Dorsolateral prefrontal cortex (tissue), 122 donors: ENCODE measurements at places on chromosomes 1 and 21.

GRCh38 chr1:13706046-13706445, 6.1 kb downstream of the PRDM2 start:
- DNase-seq = no peak

DNA sequence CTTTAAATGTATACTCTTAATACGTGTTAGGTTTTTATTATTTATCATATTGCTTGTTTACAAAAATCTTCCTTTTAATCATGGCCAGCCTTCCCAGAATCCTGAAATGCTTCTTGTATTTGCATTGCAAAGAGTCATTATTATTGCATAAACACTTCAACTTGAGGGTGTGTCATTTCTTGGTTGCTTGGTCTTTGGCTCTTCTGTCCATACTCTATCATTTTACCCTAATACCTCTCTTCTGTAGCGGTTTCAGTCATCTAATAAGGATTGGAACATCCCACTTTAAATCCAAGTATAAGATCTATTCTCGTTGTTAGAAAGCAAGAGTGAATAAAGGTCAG, 200.6 kb upstream of the CACYBP start:
- DNase-seq = no peak

- no peak for DNase-seq
Measured at GRCh38 chr1:189151361-189151760, 1326.3 kb downstream of the BRINP3 start.

- no peak for DNase-seq
Measured at GRCh38 chr1:8374812-8375211, 56.9 kb downstream of the SLC45A1 start.

DNA sequence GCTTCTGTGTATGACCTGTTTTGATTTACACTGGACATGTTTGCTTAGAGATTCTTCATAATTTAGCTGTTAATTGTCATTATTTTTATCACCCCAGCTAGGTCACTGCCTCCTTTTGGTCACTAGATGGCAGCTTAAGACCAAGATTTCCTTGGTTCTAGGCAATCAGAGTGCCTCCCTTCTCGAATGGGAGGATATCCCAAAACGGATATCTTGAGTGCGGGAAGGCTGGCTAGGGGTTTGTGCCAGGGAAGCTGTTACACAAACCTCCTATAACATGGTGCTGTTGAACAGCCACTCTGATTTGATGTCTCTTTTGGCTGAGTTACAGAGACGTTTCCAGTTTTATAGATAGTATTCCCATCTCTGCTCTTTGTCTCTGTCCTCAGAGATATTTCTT, 283.5 kb downstream of the S1PR1 start:
- peak; percentile 4 for DNase-seq

- DNase-seq = no peak
Measured at GRCh38 chr1:197921235-197922069, 4.3 kb downstream of the LHX9 start.

DNA sequence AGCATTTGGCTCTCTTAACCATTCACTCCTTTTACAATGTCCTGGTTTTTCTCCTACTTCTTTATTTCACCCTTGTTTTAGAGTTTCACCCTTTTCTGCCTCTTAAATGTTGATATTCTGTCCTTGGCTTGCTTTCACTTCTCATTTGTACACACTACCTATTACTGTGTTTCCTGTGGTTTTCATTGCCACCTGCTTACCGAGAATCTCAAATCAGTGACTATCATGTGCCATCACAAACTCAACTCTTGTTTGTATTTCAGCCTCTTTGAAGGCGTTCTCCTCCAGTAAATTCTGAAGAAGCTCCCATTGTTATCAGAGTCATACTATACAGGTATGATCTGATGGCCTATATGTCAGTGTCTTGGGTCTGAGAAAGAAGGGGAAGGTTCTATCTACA, 65.7 kb downstream of the NPHS2 start:
- DNase-seq = no peak

- DNase-seq = no peak
Measured at GRCh38 chr1:11455967-11456570, 22.9 kb upstream of the DISP3 start.

DNA sequence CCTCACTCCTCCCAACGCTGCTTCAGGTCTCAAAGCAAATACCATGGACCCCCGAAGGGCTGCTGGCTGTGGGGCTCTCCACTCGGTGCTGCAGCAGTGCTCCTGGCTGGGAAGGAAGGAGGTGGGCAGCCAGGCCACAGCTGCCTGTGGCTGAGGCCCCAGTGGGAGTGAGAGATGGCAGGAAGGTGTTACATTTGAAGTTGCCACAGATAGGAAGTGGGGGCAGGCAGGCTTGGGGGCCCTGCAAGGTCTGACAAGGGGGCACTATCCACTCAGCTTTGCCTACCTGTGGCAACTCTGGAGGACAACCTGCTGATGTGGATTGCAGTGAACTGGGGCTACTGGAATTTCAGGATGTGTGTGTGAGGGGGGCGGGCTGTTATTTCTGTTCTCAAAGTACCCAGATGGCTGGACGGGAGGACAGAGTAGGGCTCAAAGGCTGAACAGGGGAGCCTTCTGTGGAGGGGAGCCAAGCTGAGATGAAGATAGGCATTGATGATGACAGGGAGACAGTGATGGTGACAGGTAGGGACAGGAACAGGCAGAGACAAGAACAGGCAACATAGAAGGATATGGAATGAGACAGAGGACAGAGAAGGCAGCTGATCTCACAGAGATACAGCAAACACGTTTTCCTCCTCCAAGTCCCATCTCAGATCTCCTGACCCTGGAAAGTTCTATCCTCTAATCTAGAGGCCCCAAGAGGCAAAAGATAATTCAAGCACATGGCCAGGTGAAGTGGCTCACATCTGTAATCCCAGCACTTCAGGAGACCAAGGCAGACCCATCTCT, 1.8 kb downstream of the ZNF683 start:
- DNase-seq = no peak

DNA sequence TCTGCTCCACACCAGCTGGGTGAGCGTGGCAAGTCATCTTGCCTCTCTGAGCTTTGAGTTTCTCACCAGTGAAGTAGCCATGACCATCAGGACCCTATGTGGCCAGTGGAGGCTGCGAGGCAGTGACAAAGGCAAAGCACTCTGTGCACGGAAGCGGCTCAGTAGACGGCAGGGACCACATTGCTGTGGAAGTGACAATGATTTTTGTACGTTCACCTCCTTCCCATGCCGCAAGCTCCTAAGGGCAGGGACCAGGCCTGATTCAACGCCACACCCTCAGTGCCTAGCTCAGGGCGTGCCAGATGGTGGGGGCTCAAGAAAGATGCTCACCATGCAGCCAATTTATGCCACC, 210.5 kb downstream of the MATN1 start:
- DNase-seq = no peak

DNA sequence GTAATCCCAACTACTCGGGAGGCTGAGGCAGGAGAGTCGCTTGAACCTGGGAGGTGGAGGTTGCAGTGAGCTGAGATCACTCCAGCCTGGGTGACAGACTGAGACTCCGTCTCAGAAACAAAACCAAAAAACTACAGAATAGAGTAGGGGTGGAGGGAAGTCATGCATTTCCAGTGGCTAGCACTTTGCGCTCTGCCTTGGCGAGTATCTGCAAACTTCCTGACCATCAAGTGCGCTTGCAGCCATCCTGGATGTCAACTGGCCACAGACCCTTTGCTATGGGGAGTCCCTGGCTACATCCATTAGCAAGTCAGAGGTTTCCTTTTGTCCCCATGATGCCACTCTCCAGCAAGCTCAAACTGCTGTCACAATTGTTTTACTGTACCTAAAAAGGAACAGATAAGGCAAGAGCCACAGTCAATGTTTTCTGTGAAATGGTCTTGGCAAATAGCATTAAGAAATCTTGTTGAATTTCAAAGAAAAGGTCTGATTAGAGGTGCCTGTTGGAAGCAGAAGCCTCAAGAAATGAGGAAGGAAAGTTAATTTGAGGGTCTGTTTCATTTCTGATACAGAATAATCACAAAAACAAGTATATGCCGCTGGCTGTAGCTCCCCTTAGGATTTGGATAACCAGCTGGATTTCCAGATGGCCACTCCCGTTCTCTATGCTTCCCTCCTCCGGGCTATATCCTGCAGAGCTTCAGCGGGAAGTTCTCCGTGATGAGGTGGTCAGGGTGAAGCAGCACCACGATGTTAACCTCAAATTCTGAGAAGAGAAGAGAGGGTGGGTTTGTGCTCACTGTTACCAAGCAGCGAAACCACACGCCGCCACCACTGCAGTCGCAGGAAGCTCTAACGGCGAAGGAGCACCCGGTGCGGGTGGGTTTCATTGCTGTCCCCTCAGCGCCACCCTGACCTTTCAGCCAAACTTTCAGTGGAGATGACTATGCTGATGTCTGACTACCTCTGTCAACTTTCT, 42.0 kb downstream of the VPS26C start:
- no peak for DNase-seq

DNA sequence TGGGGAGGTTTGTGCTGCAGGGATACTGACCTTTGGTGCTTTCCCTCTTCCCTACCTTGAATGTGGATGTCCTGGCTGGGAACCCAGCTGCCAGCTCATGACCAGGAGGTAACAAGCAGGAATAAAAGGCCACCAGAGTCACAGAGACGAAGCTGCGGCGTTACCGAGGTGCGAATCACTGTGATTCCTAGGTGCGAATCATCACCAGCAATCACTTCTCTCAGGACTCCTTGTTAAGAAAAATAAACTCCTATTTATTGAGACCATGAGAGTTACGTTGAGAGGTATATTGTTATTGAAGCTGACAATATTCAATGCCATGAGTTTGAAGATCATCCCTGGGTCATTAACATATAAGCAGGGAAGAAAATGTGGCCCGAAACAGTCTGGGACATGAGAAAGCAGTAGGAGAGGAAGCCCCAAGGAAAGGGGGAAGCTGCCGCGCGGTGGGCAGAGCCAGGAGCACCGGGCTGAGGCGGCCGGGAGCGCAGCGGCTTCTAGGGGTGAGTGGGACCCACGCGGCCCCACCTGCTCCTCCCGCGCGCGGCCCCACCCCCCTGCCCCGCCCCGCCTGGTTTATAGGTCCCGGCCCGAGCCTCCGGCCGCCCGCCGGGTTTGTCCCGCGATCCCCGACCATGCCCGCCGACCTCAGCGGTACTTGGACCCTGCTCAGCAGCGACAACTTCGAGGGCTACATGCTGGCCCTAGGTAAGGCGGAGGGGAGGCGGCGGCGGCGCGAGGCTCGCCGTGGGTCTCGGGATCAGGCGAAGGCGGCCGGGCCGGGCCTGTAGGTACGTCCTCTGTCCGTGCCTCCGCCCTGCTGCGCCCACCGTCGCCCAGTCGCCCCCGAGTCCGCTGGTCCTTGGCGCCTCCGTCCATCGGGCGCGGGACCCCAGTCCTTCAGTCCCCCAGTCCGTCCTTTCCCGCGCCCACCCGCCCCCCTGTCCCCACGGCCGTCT, at the start of gene RBP7:
RBP7 (plus strand) TSS at position 605 of the 959 bp plus-strand sequence; CDS start at position 636, 31 bp downstream.
- DNase-seq = no peak

DNA sequence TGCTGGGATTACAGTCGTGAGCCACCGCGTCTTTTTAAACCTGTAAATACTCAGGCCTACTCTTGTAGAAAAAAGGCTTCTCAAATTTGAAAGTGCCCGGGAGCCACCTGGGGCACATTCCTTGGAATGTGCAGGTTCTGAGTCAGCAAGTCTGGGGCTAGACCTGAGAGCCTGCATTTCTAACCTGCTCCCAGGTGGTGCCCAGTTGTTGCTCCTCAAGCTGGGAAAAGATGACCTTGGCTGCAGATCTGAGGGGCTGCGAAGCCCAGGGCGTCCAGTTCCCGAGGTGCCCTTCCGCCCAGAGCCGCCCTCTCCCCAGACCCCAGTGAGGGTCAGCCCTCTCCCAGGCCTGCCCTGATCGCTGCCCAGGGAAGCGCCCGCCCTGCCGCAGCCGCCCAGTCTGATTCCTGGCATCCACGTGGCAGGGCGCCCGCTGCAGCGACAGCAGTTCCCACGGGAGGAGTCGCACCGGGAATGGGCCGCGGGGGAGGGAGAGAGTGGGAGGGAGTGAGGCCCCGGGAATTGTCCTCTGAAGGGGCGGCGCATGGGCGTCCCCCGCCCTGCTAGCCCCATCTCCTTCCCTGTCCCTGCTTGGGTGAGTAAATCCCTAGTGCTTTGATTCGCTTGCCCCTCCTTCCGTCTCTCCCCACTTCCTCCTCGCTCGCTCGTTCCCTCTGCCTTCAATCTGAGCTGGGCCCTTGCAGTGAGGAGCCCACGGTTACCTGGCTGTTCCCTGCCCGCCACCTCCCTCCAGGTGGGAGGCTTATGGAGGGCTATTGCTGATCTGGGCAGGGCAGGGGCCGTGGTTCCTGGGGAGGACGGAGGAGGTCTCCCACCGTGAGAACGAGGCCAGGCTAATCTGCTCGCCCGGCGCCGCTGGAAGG, 18.8 kb upstream of the TENT5B start:
- peak; percentile 86 for DNase-seq

- no peak for DNase-seq
Measured at GRCh38 chr1:6882414-6882813, 97.2 kb downstream of the CAMTA1 start.

DNA sequence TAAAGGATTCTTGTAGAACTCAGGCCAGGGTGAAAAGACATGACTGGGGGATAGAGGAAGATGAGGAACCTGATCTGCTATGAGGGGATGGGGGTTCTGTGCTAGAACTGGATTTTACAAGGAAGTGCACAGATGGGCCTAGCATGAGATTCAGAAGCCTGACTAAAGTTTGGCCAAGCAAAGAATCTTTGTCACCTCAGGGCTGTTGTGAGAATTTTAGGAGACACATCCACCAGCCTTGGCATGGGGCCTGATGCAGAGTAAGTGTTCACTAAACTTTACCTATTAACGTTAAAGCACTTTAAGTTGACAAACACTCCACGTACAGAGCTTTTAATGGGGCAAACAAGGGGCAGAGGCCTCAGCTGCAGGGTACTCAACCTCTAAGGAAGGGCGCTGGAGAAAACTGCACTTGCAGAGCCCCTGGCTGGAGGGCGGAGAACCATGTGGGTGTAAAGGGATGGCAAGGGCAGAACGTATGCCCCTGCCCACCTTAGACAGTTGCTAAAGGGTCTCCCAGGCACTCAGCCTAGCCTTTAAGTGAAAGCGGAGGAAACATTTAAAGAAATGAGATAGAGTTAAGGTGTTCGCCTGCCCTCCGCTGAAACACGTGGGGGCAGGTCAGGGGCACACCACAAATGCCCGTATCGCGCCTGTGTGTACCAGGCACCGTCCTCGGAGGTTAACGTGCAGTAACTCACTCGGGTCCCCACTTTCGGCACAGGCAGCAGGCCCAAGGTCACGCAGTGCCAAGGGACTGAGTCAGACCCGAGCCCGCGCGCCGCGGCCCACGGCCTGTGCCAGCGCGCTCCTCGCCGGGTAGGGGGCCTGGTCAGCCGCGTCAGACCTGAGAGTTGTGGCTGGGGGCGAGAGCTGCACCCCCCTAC, 990 bp upstream of the MRPS6 start:
- DNase-seq = no peak

- DNase-seq = no peak
Measured at GRCh38 chr1:92480200-92480812, 6.4 kb downstream of the GFI1 start.

DNA sequence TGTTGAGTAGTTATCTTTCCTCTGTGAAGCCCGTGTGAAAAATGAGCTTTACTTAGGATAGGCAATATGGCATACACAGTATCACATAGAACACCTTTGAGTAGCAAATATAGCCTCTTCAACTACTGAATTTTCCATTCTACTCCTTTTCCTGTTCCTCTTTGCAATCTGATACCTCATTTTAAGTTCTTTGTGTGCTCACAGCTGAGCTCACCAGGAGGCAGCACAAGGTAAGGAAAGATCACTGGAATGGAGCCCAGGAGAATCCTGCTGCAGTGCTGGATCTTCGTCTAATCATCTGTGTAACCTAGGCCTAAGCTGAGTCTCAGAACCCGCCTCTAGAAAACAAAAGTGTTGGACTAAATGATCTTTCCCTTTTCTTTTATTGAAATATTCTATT, 171.0 kb downstream of the LRRC40 start:
- no peak for DNase-seq
